ENCODE measurements at places on chromosomes 5 and 9.

DNA sequence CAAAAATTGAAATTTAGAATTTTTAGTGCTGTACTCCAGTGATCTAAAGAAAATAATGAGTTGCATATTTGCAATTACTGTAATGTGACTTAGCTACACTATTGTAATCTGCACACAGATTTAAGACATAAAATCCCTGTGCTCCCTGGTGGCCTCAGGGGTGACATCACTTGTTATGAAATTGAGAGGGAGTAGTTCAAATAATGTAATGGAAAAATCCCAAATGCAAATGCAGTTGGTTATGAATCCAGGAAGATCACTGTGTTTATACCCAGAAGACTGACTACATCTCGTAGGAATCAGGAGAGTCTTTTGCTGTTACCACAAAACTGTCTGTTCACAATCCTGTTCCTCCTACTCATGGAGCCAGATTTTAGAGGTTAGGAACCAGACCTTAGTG lies 178.7 kb upstream of the FBXL17 start:
- peak; percentile 92 for DNase-seq

DNA sequence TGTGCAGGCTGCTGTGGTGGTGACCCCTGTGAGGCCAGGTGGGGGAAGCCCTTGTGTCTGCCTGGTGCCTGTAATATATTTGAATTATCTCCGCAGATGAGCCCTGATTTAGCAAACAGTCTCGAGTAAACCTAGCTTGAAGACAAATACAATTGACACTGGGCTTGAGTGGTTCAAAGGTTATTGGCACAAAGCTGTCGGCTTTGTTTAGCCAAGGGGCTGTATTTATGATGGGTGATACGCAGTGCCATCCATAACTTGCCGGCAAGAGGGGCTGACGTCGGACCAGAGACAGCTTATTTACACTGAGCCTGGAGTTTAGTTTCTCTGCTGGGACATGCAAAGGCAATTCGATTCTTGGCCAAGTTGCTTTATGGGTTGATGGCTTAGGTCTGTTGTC lies 20.0 kb upstream of the PITX1 start:
- no peak for DNase-seq

DNA sequence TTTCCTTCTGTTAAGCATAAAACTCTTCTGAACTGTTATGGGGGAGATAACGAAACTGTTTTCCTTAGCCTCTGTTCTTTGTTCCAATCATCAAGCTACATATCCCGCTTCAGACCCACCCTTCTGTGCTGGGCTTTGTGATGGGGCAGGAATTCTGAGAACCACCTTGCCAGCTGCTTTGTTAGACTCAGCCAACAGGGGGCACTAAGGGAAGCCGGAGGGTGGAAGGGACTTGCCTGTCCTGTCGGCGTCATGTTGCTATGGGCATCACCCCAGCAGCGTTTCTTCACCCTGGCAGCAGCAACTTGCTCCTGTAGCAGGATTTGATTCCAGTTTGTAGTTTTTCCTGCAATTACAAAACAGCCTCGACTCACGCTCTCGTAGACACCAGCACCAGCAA lies 169.1 kb downstream of the CAAP1 start:
- no peak for DNase-seq

DNA sequence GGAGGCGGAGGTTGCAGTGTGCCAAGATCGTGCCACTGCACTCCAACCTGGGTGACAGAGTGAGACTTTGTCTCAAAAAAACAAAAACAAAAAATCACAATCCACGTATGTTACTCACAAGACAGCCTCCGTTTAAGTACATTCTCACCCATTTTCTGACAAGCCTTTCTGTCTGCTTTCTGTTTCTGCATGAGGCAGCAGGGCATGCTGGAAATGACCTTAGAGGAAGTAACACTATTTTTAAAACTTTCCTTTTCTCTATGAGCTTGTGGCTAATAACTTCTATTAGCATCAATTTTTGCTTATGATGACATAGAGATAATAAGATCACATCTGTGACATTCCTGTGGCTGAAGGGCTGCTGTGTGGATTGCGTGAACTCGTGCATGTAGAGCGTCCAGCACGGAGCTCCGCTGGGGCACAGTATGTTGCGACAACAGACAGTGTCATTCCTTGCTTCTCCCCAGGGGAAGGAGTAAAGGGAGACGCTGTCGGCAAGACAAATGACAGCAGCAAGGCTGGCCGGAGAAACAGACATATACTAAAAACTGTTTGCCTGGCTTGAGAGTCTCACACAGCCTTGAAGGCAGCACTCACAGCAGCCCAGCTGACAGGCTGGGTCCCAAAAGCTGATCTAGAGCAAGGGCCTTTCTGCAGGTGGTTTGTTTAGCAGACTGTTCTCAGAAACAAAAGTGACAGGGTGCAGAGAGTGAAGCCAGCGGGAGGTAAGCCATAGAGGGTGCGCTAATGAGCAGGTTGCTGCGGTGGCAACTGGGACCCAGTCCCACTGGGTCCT lies 1.6 kb downstream of the BTNL3 start:
- no peak for DNase-seq

DNA sequence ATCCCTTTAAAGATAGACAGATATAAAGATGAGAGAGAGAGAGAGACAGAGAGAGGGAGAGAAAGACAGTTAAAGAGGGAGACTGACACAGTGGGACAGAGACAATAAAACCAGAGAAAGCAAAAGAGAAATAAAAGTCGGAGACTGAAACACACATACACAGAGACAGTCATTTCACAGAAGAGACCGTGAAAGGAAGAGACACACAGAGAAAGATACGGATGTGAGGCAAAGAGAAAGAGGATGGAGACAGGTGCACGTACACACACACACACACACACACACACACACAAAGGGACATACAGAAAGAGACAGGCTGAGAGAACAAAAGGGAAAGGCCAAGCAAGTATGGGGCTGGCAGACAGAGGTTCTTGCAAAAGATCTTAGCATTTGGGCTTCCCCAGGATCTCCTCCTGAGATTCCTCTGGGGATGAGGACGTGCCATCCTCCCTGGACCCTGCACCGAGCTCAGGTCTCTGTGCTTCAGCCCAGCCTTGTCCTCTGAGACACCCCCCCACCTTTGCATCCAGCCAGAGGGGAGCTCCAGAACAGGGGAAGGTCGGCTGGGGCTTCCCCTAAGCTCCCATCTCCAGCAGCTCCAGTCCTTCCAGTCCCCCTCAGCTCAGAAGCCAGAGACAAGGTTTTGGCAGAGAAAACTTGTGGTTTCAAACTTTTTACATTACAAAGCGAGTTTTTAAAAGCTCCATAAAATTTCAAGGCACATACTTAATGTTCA lies 318.4 kb upstream of the PANK3 start:
- no peak for DNase-seq

GRCh38 chr5:154826-155225 lies 36.5 kb upstream of the LRRC14B start:
- no peak for DNase-seq

DNA sequence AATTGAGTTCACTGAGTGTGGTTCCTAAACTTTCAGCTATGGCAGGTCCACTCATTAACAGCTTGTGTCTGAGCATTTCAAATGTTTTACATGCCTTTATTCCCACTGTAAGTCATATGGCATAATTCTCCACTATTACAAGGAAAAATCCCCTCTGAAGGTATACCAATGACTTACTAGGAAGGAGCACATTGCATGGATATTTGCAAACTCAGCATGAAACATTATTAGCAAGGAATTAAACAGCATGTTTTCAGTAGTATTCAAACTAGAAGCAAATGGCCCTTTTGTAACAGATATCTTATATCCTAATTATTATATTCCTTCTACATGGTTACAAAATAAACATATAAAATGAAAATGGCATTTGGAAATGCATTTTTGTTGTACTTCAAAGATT lies 566.4 kb upstream of the CCNG1 start:
- DNase-seq = no peak

- peak; percentile 89 for DNase-seq
Measured at GRCh38 chr5:150641006-150641570, 628 bp downstream of the SYNPO start.

GRCh38 chr9:85741095-85741874 lies 469 bp downstream of the AGTPBP1 start:
- peak; percentile 9 for DNase-seq

DNA sequence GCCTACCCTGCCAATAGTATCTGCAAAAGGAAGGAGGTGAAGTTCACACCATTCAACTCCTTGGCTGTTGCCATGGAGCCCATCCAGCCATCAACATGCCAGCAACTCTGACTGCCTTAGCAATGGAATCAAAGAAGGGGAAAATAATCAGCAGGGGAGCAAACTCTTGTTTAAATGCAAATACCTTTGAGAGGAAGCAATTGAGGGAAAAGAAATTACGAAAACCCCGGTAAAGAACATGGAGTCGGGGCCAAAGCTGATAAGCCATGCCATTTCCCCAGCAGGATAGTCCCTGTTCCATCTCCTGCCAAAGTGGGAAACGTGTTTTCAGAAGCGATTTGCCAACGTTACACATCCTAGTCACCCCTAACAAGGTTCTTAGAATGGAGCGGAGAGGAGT lies 69.0 kb downstream of the MFAP3 start:
- no peak for DNase-seq

DNA sequence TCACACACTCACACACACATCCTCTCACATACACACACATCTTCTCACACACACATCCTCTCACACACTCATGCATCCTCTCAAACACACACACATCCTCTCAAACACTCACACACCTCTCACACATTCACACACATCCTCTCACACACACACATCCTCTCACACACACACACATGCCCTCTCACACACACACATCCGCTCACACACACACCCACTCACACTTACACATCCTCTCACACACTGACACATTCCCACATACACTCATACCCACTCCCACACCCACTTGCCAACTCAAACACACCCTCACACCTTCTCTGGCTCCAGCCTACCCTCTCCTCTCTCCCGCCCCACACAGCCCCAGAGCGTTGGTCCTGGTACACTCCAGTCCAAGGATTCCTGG lies 127.9 kb upstream of the SLC30A5 start:
- no peak for DNase-seq

DNA sequence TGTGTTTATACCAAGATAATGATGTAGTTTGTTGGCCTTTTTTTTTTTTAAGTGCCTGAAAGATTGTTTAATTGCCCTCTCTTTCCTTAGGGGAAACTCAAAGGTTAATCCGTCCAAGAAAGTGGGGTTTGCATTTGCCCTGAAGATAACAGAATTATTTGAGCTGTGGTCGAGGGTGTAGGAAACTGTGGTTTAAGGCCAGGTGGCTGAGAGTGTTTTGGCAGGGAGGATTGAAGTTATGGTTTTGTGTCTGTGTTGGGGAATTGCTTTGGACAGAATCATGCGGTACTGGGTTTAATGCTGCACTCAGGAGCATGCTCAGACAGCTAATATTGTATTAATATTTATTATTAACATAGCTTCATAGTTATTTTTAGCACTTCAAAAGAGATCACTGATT lies 509.8 kb downstream of the EBF1 start:
- peak; percentile 25 for DNase-seq

DNA sequence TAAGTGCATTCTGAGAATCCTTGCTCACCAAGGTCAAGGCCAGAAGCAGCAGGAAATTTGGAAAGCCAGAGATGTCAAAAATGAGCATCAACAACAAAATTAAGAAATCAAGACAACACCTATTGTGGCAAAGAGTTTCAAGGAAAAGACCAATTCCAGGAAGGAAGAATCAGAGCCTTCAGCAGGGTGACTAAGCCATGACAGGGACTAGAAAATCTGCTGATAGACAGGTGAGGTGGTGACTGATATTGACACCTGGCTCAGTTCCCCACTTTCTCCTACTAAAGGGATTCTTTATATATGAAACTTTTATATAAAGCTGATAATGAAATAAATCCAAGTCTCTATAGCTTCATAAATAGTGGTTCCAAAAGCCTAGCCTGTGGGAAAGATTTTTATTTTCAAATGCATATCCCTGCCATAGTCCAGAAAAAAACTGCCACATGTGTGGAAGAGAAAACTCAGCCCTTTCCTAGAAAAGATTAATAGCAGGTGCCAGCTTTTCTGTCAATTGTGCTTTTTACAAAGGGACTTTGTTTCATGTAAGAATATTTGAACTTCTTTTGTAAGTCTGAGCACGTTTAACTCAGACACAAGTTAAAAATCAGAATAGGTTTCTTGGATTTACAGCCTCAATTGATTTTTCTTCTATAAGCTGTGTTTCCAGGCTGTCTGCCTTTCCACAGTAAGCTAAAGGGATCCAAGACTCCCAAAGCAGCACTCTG lies 81.1 kb upstream of the GRAMD2B start:
- no peak for DNase-seq

- DNase-seq = no peak
Measured at GRCh38 chr9:124105266-124105665, 93.7 kb downstream of the LHX2 start.

- no peak for DNase-seq
Measured at GRCh38 chr5:108747111-108747773, 455 bp upstream of the FER start.

DNA sequence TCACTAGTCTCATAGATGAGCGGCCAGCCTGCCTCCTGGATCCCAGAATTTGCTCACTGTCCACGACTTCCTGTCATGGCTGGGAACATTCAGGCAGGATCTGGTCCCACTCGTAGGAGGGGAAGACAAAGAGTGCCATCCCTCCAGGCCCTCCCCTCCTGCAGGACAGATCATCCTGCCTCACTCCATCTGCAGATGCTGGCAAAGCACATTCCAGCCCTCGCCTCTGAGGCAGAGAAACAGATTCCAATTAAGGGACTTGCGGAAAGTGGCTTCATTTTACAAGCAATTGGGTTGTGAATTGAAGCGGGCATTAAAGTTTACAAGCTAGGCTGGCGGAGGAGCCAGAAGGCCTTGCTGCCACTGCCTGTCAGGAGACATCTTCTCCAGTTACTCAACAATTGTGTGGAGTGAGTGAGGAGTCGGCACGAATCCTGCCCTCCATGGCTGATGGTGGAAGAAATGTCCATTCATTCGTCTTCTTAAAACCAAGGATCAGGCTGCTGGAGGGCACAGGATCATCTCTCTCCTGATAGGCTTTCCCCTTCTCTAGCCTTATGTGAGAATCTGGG lies 41.8 kb upstream of the KCNMB1 start:
- DNase-seq = no peak

- DNase-seq = no peak
Measured at GRCh38 chr5:147346006-147346561, 111.3 kb downstream of the STK32A start.
